ENCODE measurements at places on chromosomes 3 and 15.

DNA sequence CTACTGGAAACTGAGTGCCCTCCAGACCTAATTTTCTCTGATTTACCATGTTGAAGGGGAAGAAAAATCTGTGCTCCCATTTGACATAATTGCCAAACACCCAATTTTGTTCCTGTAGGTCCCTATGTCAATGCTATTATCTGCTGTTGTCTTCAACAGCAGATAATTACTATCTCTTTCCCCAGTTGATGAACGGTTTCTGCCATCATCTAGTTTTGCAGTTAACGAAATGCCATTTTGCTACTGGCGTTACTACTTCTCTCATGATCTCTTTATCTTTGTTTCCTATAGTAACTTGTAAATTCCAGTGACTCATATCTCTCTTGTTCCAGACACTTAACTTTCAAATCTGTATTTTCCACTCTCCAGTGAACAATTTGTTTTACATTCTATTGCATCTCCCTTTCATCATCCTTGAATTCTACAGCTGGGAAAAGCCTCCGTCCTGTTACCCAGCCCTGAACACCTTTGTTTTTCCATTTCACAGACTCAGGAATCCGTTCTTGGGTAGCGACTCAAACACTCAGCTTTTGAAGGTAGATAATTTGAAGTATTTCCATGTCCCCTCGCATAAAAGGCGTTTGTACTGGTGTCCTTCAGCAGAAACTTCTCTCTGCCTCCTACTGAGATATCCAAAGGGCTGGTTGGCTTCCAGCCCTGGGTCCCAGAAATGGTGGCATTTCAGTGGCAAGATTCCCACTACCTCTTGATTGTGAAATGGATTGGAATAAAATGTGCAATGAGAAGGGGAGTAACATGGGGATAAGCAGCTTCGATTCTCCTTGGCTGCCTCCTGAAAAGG, 111.7 kb downstream of the FOXB1 start:
- DNase-seq, result no peak

DNA sequence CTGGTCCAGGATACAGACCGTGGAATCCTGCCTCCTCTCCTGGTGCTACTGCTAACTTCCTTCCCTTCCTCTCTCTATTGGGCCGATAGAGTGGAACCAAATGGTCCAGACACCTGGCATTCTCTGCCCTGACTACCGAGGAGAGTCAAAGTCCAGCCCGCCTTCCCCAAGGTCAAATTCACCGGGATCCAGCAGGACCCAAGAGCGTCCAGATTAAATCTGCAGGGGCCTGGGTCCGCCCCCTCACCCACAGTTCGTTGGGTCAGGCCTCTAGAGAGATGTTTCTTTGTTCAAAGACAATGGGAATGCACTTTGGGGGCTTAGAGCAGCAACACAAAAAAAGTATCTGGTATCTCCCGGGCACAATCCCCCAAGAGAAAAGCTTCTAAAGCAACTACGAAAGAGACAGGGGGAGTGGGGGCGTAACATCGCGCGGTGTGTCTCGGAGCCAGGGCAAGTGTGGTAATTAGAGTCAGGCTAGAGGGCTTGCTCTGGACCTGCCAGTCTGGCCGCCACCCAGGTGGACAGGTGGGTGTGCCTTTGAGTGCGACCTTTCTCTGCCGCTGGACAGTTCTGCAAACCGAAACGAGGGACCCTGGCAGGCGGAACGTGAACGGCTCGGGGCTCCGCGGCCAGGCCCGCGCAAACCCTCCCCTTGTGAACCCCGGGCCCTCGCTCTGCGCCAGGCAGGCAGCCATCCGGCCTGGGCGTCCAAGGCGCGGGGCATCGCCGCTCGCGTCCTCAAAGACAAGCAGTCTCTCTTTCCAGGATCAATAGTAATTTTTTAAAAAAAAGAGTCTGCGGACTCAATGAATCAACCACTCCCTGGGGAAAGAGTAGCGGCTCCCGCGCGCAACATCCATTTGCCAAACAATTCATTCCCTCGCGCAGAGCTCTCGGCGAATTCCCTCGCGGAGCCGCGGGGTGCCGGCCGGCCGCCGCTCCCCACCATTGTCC, 806 bp downstream of the KLHL25 start:
- DNase-seq, result no peak

DNA sequence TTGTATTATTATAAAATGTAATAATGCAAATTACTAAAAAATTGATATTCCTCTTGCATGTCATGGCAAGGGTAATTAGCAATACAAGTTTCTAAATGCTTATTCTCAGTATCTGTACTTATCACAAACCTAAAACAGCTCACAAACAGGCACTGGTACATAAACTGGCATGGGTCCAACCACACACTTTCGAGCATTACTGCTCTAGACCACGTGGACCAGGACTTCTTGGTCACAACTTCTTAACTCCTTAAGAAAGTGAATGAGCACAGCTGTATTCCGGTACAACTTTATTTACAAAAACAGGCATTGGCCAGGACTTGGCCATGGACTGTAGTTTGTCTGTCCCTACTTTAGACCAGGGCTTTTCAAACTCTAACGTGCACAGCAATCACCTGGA, 173.3 kb downstream of the SUCLG2 start:
- no peak for DNase-seq

DNA sequence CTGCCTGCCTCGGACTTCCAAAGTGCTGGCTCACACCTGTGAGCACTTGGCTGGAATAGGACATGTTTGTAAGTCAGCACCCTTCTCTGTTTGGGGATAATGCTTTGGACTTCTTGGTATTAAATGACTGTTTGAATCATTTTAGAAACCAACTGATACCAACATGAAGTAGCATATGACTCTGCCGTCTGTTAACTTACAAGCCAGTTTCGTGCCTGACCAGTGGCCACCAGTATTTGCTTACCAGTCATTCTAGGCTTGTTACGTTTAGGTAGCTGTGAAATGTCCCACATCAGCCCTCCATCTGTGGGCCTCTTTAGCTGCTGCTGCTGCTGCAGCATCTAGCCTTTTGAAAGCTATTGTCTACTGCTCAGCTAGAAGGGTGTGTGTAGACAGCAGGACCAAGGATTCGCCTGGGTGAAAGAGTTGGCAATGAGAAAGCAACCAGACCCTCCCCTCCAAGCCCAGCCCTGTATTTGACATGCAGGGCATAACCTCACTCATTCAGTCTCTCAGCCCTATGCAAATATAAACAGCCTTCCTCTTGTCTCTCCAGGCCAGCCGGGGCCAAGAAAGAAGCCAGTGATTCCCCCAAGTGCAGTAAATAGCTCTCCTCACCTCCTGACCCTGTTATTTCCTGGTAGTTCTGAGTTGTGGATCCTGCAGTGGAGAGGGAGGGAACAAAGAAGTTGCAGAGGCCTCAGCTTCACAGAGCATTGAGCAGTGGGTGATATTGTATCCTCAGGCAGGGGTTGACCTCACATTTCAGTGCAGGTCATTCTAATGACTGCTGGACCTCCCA, 51.0 kb downstream of the NKIRAS1 start:
- no peak for DNase-seq

- DNase-seq, result no peak
Measured at GRCh38 chr3:53044371-53044710, 1.5 kb downstream of the SFMBT1 start.

- DNase-seq, result no peak
Measured at GRCh38 chr15:22810853-22811338, 24.5 kb downstream of the NIPA1 start.

DNA sequence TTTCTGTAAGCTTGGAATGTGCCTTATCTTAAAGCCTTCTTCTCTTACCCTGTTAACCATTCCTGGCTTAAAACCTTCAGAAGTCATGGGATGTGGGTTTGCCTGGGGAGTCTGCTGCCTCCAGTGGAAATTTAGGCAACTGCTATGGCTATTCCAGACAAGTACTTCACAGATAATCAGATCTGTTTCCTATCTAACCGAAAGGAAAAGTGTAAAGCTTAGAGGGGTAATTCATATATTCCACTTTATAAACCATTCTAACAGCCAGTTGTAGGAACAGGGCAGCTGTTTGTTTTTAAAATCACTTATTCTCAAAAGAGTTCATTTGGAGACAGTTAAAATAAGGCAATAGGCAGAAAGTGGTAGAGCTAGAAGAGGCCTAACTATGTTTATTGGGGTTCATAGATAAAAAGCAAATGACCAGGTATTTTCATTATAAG, 219.9 kb downstream of the TCF12 start:
- DNase-seq, result peak; percentile 1

DNA sequence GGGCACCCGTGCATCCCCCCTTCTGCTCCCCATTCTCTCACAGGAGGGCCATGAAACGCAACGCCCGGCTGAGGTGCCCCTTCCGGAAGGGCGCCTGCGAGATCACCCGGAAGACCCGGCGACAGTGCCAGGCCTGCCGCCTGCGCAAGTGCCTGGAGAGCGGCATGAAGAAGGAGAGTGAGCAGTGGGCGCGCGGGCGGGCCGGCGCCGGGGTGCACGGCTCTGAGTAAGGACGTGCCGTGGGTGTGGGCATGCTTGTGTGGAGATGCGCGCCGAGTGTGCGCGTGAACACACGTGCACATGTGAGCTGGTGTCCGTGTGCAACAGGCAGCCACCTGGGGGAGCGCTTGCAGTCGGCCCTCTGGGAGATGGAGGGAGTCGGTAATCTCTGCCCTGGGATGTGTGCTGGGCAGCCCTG, 28.1 kb downstream of the NR1I2 start:
- DNase-seq, result no peak

- DNase-seq, result no peak
Measured at GRCh38 chr3:58260733-58261132, 23.1 kb downstream of the ABHD6 start.

DNA sequence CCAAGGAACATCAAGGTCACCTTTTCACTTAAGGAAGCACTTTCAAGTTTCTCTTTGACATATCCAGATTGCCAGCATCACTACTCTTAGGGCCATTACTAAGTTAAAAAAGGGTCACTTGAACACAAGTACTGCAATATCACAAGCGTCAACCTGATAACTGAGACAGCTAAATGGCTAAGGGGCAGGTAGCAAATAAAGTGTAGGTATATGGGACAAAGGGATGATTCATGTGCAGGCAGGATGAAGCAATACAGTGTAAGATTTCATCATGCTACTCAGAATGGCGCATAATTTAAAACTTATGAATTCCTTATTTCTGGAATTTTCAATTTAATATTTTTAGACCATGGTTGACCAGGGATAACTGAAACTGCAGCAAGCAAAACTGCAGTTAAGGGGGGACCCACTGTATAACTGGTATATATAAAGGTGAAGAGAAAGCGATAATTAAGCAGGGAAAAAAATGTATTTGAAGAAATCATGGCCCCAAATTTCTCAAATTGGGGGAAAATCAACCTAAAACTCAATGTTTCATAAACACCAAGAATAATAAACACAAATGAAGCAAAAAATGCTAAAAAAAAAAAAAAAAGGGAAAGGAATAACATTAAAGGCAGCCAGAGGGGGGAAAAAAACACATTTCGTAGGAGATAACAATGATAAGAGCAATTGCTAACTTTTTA, 13.1 kb downstream of the CCR1 start:
- DNase-seq, result no peak

DNA sequence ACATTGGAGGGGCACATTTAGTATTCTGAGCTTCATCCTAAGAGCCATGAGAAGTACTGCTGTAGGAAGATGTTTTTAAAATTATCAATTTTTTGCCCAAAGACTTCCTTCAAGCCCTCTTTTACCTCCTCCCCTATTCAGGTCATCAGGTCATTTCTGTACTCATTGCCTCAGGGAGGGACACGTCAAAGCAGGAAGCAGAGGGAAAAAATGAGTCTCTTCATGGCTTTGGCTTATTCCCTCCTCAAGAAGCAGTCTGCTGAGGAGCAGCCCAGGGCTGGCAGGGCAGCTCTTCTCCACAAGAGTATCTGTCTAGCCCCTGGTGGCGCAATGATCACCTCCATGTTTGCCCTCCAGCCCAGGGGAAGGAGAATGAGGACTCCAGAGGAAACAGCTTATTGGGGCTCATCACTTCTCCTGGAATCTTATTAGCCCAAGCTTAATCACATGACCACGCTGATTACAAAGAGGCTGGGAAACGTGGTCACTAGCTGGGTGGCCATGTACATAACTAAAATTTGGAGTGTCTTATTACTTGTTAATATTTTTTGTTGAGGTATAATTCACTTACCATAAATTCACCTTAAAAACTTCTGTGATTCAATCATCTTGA, 44.2 kb upstream of the GATA2 start:
- DNase-seq, result no peak

GRCh38 chr3:7015683-7016440, 154.9 kb downstream of the GRM7 start:
- no peak for DNase-seq

DNA sequence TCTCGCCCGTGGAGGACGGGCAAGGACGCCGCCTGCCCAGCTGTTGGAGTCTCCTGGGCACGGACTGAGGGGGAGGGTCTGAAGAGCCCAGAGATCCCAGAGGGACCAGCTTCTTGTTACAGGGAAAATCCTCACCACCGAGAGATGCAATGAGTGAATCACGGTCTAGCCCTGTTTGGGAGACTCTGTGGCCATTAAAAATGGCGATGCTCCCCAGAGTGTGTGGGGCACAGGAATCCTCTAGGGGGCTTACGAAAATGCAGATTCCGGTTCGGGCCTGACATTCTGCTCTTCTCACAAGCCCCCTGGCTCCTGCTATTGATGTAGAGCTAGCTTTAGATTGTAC, 35.5 kb upstream of the EPHB3 start:
- no peak for DNase-seq

DNA sequence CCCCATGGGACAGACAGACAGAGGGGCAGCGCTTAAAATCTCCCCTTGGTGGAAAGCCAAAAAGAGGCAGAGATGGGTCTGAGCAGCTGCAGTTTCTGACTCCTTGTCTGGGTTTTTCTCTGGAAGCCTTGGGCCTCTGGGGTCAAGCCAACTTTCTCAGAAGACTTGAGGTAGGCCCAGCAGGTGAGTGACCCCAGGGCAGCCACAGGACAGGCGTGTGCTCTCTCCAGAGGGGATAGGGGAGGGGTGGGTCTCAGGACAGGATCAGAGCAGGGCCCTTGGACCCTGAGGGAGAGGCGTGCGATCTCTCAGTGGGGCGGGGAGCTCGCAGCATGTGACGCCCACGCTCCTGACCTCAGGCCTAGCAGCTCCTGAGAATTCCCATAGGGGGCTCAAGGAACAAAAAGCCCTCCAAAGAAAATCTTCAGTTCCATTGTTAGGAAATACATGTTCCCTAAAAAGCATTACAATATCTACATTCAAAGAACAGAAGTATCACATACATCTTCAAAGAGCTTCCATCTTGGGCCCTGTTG, 34.6 kb upstream of the DUSP7 start:
- DNase-seq, result no peak

- DNase-seq, result no peak
Measured at GRCh38 chr3:76311941-76312340, 526.6 kb upstream of the ZNF717 start.

DNA sequence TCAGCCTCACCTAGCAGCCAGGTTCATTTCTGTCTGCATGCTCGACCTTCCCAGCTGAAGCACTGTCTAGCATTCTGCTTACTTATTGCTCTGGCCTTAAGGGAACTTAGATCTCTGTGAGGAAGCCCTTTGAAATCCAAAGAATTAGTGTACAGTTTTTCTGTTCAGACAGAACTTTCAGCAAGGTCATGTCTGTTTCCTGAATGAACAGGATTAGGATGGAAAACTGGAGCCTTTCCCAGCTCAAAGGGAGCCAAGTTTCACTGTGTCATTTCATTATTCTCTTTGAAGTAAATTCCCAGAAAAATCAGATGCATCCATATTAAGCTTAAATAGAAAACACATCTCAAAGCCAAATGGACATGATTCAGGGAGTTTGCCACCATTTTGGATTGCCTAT, 457.3 kb upstream of the KCNMB2 start:
- no peak for DNase-seq

All from NCI-H2107 (cell line).